ENCODE measurements at places on chromosomes 12 and 14.

GRCh38 chr12:79662046-79662811 is 28.5 kb downstream of the PAWR start:
- DNase-seq, result no peak

DNA sequence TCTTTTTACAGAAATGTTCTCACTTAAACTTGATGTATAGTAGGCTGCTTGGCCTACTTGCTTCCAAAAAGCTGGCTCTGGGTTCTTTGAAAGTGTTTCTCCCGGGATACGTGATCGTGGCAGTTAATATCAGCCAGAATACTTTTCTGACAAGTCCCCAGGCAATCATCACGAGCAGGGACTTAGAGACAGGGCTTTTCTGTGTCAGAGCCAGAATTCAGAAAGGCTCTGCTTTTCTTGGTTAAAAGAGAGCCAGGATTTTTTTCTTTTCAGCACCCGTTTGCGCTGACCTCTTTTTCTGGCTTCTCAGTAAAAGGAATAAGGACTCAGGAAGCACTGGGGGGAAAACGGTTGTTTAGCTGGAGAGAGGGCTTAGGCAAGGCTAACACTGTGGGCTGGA is 57.8 kb upstream of the ARHGAP5 start:
- DNase-seq, result no peak

GRCh38 chr12:51548241-51548640 is 42.8 kb upstream of the SCN8A start:
- DNase-seq, result no peak

DNA sequence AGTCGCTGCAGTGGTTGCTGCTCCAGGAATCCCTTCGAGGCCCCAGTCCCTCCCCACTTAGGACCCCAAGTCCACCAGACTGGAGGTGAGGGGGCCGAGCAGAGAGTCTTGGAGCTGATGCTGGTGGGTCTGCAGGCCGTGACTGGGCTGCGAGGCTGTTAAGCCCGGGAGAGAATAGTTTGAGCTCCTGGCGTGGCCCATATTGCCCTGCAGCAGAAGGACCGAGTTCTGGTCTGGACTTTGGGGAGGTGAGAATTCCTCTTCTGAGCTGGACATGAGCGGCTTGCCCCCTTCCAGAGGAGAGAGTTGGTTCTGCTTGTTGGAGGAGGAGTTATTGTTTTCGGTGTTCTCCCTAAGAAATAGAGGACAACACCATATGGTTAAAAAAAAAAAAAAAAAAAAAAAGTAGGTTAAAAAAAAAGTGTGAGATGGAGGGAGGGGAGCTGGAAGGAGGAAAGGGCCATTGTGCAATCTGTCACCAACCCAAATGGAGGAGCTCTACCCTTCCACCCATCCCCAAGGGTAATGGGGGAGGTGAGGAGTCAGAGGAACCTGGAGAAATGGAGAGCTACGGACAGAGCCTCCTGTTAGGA is 3.0 kb downstream of the SIX1 start:
- DNase-seq, result no peak

GRCh38 chr14:34640826-34641225 is 10.9 kb upstream of the SNX6 start:
- DNase-seq, result no peak

- DNase-seq, result no peak
Measured at GRCh38 chr12:53514628-53515290, 7.5 kb upstream of the NPFF start.

GRCh38 chr14:103313704-103314103 is 20.3 kb upstream of the EIF5 start:
- peak; percentile 76 for DNase-seq

GRCh38 chr14:94823556-94824341 is 53.8 kb upstream of the GSC start:
- peak; percentile 0 for DNase-seq

DNA sequence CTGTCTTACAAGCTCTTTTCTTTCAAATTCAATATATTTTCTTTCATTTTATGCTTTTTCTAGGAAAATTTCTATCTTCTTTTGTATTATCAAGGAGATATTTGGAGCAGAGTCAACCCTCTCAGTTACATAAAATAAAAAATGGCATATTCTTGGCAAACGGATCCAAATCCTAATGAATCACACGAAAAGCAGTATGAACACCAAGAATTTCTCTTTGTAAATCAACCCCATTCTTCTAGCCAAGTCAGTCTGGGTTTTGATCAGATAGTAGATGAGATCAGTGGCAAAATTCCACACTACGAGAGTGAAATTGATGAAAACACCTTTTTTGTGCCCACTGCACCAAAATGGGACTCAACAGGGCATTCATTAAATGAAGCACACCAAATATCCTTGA is 20.6 kb downstream of the PIK3C2G start:
- no peak for DNase-seq

- DNase-seq, result peak; percentile 92
Measured at GRCh38 chr12:49347311-49348193, 864 bp downstream of the DNAJC22 start.

DNA sequence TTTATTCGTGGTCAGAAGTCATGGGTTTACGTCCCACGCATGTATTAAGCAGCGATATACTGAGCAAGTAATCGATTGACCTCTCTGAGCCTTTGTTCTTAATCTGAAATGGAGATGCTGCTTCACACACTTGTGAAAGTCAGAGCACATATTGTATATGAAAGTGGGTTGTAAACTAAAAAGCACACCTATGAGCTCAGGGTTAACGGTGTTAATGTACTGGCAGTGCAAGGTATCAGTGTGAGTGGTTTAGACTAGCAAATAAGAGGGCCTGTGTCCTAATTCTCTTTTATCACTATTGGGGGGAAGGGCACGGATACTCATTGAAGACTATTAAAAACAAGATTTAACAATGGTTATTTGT is 676 bp downstream of the MRPL42 start:
- DNase-seq, result no peak

GRCh38 chr14:52329678-52330369 is 15.7 kb downstream of the PTGER2 start:
- no peak for DNase-seq

- DNase-seq, result no peak
Measured at GRCh38 chr14:93824518-93825234, 36.4 kb upstream of the PRIMA1 start.

GRCh38 chr12:121911824-121912585 is 6.4 kb upstream of the CFAP251 start:
- no peak for DNase-seq

DNA sequence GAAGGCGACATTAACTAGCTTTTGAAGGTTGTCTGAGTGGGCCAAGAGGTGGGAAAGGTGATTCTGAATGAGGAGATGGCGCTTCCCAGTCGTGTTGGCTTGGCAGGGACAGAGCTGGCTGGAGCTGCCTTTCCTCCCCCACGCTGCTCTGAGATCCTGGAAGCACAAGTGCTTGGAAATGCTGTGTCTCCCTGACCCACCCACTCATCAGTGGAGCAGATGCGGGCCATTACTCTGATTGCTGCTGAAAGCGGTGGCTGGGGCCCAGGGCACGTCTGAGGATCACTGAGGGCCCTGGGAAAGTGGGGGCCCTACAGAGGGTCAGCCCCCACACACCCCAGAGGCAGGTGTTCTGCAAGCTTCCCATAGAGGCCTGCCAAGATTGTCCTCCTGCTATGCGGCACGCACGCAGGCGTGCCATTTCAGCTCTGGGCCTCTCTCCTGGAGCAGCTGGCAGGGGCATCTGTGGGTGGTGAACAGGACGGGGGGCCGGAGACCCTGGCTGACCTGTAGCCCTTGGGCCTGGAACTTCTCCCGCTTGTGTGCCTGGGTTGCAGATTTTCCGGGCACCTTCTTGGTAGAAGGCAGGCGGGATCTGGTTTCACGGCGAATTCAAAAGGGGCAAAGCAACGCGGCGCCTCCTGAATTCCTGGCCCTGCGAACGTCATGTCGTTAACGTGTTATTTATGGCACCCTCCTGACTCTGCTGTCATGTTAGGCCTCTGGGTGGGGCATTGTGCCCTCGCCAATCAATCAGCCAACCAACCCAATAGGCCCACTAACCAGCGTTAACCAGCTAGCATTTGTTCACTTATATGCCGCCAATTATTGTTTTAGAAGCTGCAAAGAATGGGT is 133.8 kb upstream of the TBX3 start:
- DNase-seq, result no peak

GRCh38 chr12:93968536-93969285 is 179.7 kb upstream of the PLXNC1 start:
- no peak for DNase-seq

DNA sequence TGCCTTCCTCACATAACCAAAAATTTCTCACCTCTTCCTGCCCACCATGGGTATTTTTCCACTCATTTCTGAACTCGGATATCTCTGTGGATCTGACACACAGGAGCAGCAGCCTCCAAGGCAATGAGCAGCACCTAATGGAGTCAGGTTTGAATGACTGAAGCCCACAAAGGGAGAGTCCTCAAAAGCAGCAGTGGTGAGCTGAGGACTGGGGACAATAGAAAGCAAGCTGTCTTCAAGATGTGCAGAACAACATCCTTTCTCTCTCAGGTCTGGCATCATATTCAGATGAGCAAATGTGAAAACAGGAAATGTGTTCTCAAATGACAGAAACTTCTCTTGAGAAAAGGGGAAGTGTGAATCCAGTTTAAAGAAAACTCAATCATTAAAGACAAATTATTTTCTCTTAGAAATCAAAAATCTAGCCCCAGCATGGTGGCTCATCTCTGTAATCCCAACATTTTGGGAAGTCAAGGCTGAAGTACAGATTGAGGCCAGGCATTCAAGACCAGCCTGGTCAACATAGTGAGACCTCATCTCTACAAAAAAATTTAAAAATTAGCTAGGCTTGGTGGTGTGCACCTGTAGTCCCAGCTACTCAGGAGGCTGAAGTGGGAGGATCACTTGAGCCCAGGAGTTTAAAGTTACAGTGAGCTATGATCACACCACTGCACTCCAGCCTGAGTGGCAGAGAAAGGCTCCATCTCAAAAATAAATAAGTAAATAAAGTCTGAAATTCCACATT is 54.2 kb downstream of the C12orf42 start:
- DNase-seq, result no peak

GRCh38 chr12:11667171-11667570 is 17.7 kb downstream of the ETV6 start:
- DNase-seq, result no peak

- DNase-seq, result no peak
Measured at GRCh38 chr14:68651075-68651474, 141.8 kb downstream of the ZFP36L1 start.

DNA sequence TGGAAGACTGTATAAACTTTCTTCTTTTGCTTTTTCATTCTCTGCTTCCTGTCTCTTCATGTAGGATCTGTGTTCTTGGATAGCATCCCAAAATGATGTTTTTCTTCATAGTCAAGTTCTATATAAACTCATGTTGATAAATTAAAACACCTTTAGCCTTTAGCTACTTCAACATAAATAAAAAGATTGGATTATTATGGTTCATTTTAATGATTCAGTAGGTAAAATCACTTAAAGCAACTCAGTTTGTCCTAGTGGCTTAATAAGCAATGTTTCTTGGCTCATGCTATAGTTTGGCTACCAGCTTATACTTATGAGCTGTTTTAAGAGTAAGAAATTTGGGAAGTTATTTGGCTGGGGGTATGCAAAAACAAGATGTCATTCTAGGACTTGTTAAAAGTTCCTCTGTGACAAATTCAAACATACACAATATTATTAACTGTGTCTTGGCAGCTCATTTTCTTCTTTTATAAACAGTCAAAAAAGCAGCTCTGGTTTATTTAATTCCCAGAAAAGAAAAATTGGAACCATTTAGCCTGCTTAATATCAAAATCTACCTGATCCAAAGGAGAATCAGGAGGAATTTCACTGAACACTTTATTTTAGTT is 111.4 kb downstream of the TMTC3 start:
- no peak for DNase-seq

DNA sequence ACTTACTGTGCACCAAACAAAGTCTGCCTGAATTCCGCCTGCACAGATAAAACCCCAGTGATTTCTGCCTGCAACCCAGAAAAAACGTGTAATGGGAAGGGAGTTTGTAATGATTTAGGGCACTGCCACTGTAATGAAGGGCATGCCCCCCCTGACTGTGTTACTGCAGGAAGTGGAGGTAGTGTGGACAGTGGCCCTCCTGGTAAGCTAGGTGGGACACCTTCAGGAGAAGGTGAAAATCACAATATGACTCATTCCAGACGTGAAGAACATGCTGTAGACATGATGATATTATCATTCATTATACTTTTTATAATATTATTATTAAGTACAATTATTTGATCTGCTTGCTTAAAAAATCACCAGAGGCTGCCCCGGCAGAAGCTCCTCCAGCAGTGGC is 59.2 kb downstream of the MAPKAPK5 start:
- no peak for DNase-seq

DNA sequence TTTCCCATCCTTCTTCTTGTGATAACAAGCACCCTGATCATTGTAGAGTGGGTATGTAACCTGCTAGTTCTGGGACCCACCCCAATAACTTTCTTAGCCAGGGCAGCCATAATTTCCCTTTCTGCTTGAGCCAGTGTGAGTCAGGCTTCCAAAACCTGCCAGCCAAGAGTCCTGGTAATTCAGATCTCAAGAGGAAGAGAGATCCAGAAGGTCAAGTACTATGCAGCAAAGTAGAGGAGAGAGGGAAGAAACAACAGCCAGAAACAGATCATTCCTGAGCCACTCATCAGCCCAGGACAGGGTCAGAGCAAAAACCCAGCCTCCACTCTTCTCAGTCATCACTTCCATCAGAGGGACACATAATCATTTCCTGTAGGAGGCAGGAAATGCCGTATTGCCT is 182.0 kb downstream of the DICER1 start:
- DNase-seq, result no peak

DNA sequence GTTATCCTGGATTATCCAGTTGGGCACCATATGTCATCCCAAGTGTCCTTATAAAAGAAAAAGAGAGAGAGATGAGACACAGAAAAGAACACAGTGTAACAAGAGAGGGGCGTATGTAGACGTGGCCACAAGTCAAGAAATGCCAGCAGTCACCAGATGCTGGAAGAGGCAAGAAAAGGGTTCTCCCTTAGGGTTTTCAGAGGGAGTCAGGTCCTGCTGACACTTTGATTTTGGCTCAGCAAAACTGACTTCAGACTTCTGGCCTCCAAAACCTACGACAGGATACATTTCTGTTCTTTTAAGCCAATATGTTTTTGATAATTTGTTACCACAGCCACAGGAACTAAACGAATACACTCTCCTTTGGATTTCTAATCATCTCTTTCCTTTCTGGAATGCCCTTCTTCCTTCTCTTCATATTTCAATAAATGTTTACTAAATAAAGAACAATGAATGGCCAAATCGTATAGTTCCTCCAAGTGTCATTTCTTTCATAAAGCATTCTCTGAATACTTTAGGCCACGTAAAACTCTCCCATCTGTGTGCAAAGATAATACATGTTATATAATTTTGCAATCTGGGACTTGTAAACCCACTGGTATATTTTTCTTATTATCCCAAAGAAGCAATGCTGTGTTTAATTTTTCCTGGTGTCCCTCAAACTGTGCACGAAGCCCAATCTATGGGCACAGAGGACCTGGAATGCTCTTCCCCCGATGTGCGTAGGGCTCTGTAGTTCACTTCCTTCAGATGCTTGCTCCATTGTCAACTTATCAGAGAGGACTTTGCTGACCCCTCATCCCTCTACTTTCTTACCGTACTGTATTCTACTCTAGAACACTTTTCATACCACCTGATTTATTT is 303.6 kb downstream of the CEP128 start:
- no peak for DNase-seq
